Skin of body (tissue), 3 donors: ENCODE measurements at places on chromosomes 7 and 10.

DNA sequence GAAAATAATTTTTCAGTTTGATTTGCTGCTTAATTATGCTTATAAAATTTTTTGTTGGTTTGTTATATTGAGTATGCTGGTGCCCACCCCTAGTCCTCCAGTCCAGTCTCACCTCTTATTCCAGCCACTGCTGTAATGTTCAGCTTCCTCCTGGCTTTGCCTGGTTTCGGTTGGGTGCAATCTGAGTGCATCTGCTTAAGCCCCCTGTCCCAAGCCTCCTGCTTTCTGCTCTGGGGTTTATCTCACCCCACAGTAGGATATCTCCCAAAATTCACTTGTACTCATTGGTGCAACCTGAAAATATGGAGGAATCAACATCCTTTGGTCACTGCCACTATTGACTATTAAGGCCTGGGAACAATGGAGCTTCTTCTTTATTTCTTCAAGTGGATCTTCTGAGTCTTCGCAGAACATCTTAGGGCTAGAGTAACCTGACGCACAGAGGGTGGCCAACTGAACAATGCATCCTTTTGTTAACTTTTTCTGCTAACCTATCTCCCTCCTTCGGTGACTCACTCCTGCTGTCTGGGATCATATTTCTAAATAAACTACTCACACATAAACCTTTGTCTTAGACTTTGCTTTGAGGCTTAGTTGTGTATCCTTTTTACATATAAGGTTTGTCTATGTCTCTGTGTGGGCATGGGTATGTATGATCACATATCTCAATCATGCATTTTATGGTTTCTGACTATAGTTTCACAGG is 19.1 kb upstream of the SOSTDC1 start:
- no peak for DNase-seq

DNA sequence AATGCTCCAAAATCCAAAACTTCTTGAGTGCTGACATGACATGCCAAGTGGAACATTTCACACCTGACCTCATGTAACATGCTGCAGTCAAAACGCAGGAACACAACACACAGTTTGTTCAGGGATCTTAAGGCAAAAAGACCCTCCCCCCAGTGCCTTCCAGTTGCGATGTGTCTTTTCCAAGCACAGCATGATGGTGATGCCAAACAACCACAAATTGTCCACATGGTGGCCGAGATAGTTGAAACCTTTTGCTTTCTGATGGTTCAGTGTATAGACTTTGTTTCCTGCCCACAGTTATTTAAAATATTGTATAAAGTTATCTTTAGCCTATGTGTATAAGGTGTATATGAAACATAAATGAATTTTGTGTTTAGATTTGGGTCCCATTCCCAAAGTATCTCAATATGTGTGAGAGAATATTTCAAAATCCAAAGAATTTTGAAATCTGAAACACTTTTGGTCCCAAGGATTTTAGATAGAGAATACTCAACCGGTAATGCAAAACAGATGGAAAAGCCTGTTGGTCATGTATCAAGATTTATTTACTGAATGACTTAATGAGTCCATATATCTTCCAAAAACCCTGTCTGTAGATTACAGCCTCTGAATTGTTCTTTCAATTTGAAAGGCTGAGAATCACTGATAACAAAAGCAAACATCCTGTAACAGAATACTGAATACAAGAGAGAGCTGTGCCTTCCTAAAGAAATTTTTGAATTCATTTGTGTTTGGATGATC is 93.4 kb upstream of the OIT3 start:
- DNase-seq, result peak; percentile 44

DNA sequence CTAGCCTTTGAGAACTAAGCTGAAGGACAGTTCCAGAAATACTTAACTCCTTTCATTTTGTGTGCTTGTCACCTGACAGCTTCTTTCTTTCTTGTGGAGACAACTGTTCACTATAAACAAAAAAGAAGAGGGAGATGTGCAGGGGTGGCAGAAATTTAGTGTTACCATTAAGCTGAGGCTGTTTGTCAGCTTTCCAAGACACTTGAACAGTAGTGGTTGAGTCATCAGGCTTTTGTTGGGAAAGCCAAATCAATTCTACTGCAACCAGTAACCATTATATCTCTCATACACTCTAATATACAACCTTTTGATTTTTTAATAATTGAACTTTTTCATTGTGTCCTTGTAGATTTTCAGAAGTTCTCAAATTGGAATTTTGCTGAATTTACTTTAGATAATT is 75.3 kb downstream of the POLL start:
- DNase-seq, result no peak

DNA sequence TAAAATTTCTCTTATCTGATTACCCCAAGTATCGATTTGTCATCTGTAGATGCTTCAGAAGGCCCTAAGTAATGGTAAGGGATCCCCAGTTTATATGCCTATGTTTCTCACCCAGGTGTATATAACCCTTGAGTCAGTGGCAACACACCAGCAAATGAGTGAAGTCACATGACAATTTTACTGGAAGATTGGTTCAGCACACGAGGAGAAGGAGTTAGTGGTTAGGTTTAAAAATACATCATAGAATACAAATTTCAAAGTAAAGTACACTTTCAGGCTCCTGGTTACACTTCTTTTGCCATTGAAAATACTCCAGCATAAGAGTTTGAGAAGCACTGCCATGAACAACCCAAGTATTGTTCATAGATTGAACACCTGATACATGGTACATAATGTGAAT is 29.7 kb upstream of the CAPZA2 start:
- DNase-seq, result no peak

DNA sequence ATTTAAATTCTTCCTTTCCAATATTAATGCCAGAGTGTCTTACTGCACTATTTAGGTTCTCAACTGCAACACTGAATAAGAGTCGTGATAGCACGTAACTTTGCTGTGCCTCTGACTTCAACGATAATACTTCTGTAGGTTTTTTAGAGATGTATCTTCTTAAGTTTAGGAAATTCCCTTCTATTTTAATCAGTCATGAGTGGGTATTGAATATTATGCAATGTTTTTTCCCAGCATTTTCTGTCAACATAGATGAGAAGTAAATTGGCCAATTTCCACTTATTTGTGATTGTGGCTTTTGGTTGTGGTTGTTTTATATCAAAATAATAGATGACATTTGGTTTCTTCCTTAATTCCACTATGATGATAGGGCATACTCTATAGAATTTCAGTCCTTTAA is 6.7 kb upstream of the STK17A start:
- DNase-seq, result no peak

GRCh38 chr10:125778556-125778955 is 2.9 kb upstream of the MMP21 start:
- no peak for DNase-seq

DNA sequence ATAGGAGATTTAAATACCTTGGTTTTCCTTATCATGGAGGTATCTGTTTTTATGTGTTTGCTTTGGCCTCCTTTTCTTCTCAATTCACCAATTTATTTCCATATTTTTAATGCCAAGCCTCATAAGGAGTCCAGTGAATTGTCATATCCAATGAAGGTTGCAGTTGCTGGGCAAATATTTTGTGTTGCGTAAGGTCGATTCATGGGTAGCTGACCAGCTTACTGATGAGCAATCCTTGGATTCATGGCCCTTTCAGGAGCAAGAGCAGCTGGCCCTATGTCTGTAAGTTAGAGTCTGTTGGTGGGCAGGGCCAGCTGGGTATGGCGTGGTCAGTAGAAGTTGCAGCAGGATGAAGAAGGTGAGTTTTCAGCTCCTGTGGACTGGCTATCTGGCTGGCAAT is 182.9 kb downstream of the PFKFB3 start:
- DNase-seq, result no peak

DNA sequence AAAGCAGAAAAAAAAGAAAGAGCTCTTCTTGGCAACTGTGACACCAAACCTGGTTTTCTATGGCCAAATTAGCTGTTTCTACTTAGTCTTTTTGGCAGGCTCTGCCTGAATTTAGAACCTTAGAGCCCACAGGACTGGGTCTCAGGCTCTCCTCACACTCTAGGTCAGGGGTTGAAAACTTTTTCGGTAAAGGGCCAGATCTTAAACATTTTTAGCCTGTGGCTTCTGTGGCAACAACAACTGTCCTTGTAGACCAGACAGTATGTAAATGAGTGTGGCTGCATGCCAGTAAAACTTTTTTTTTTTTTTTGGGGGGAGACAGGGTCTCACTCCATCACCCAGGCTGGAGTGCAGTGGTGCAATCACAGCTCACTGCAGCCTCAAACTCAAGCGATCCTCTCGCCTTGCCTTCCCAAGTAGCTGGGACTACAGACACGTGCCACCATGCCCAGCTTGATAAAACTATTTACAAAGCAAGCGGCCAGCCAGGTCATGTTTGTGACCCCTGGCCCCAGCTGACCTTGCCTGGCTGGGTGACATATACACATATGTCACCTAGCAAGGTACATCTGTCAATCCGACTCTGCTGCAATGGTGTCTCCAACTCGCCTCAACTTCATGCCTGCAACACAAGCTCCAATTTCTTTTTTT is 17.4 kb downstream of the KPNA7 start:
- DNase-seq, result no peak

- no peak for DNase-seq
These were observed 120.2 kb downstream of the PRLHR start for GRCh38 chr10:118475214-118475613.

DNA sequence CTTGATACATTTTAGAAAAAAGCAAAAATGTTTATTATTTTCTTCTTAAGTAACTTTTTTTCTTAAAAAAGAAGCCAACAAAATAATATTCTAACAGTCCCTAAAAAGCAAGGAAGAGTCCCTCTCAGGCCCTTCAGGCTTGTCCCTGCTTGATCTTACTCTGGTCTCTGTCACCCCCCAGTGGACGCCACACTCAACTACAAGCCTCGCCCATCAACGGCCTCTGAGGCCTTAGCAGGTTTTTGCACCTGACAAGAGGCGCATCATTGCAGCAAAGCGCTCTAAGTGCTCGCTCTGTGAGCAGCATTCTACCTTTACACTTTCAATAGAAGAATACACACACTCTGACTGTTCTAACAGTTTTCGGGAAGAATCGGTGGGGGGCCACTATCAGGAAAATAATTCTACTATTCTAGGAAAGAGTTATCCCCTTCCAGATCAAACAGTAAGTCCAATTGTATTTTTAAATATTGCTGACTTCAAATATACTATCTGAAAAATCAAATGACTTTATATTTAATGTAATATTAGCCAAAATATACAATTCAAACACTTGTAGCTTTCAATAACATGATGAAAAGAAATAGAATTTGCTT is 139.2 kb downstream of the USP6NL start:
- DNase-seq, result peak; percentile 48

DNA sequence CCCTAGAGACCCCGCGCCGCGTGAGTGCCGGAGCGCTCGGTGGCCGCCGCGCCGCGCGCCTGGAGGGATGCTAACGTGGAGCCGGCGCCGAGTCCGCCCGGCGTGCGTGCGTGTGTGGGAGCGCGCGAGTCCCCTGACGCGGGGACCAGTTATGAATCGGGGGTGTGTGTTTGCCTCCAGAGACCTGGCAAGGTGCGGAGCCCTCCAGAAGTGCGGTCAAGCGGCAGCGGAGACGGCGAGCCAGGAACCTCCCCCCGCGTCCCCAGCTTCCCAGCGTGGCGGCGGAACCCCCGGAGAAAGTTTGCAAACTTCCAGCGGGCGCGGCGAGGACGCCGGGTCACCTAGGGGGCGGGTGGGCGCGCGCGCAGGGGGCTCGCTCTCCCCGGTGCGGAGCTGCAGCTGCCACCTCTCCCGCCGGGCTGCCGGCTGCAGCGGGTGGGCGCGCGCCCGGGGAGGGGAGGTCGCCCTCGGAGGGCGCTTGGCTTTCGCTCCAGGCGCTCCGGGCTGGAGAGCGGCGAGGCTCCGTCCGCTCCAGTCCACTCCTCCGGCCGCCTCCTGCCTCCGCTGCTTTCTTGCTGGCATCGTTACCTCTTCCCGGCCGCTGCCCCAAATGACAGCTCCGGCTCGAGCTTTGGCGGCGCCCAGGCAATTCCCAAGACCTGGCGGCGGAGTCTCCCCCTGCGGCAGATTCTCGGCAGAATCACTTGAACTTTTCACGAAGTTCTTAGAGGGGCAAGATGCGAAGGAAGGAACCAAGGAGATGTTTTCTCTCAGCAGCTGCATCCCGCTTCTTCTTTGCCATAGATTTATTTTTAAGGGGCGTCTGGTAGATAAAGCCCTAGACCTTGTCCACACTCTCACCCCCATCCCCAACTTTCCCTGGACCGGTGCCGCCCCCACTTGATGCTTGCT is 2.3 kb upstream of the CREB5 start:
- no peak for DNase-seq

- DNase-seq, result no peak
These were observed 223.4 kb downstream of the MGMT start for GRCh38 chr10:129690248-129691070.

DNA sequence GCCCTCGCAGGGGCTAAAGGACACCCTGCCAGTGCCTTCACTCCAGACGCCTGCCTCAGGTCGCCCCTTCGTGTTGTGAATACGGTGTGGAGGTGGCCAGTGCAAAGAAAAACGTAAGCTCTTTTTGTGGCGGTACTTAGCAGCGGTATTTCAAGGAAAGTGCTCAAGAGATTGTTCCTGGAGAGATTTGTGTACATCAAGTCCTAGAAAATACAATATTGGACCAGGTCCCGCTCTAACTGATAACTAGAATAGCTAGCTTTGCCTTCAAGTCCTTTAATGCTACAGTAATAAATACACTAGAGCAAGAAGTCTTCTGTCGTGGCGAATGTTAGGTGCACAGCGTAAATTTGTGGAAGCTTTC is 689 bp downstream of the PLCE1 start:
- DNase-seq, result no peak

DNA sequence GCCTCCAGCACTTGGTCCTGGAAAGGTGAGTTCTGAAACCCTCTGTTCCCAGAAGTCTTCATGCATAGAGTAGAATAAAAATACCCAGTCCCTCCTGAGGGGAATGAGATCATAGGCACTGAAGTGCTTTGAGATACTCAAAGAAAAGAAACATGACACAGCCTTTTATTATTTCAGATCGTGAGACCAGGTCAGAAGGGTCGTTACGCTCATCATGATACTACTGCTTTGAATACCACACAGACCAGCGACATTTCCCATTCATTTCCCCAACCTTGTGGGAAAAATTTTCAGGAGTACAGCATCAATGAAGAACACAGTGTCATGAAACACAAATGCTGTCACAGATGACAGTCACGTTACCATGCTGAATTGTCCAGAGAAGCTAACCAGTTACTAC is 15.0 kb downstream of the CLRN3 start:
- DNase-seq, result no peak

GRCh38 chr7:79317728-79318127 is 135.7 kb downstream of the MAGI2 start:
- DNase-seq, result peak; percentile 8
